B cell (primary cell): ENCODE measurements at places on chromosomes 5 and 9.

- H3K4me1 ChIP-seq: no peaks in the 10 kb centered on the region
- no peak for DNase-seq
- no peak overlapping the region for H3K4me3 ChIP-seq
- no peaks in the 10 kb centered on the region for H3K27me3 ChIP-seq
- H3K27ac ChIP-seq: no peak overlapping the region
These were observed 78.8 kb downstream of the PCSK1 start for GRCh38 chr5:96354237-96354636.

DNA sequence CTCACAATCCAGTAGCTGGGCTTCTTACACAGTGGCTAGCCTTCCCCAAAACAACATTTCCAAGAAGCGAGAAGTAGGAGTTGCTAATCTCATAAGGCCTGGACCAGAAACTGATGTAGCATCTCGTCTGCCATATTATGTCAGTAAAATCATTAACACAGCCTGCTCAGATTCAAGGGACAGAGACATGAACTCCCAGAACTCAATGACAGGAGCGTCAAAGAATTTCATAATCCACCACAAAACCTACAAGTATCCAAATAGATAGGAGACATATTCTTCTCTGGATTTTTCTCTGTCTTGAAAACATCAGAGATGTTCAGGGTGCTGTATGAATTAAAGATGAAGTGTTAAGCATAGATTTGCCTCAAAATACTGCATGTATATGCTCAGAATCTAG lies 457.6 kb upstream of the ACTBL2 start:
- H3K4me1 ChIP-seq: no peaks in the 10 kb centered on the region
- H3K27ac ChIP-seq: no peak overlapping the region
- H3K4me3 ChIP-seq: no peak overlapping the region
- no peaks in the 10 kb centered on the region for H3K36me3 ChIP-seq
- no peaks in the 10 kb centered on the region for H3K27me3 ChIP-seq
- no peak for DNase-seq

DNA sequence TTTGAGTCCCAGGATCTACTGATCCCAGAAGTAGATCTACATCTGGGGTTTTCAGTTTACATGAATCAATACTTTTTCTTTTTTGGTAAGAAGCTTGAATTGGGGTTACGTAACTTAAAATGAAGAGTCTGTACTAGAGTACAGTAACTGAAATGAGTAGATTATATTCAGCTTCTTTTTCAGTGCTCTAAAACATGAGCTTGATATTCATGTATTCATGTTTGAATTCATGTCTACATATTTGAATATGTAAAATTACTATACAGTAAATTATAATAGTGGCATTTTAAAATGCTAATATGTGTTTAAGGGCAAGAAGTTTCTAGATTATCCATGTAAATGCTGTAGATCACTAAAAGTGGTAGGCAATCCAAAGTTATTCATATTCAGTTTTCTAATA lies 14.8 kb downstream of the POU5F2 start:
- no peak overlapping the region for H3K4me3 ChIP-seq
- no peak overlapping the region for H3K27ac ChIP-seq
- DNase-seq: no peak
- H3K36me3 ChIP-seq: no peaks in the 10 kb centered on the region
- H3K27me3 ChIP-seq: no peaks in the 10 kb centered on the region

DNA sequence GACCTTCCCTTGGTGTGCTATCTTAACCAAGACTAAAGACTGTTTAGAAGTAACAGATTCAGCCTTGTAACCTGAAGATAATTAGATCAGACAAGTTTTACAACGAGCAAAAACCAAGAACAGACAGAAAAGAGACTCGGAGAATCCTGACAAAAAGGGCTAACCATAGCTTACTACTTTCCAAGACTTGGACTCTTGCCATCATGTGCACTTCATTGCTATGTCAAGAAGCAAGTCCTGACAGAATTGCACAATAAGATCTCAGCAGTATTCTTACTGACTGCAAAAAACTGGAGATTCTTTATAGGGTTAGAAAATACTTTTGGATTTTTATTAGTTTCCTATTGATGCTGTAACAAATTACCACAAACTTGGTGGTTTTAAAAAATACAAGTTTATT lies 1539.0 kb upstream of the NUDT12 start:
- H3K27me3 ChIP-seq: no peaks in the 10 kb centered on the region
- no peaks in the 10 kb centered on the region for H3K4me1 ChIP-seq
- no peaks in the 10 kb centered on the region for H3K36me3 ChIP-seq
- H3K4me3 ChIP-seq: no peak overlapping the region

GRCh38 chr5:122408592-122409224 lies 96.7 kb downstream of the SNCAIP start:
- no peak overlapping the region for H3K4me3 ChIP-seq
- H3K27ac ChIP-seq: no peak overlapping the region
- H3K4me1 ChIP-seq: no peaks in the 10 kb centered on the region
- DNase-seq: no peak
- no peaks in the 10 kb centered on the region for H3K36me3 ChIP-seq
- no peaks in the 10 kb centered on the region for H3K27me3 ChIP-seq

DNA sequence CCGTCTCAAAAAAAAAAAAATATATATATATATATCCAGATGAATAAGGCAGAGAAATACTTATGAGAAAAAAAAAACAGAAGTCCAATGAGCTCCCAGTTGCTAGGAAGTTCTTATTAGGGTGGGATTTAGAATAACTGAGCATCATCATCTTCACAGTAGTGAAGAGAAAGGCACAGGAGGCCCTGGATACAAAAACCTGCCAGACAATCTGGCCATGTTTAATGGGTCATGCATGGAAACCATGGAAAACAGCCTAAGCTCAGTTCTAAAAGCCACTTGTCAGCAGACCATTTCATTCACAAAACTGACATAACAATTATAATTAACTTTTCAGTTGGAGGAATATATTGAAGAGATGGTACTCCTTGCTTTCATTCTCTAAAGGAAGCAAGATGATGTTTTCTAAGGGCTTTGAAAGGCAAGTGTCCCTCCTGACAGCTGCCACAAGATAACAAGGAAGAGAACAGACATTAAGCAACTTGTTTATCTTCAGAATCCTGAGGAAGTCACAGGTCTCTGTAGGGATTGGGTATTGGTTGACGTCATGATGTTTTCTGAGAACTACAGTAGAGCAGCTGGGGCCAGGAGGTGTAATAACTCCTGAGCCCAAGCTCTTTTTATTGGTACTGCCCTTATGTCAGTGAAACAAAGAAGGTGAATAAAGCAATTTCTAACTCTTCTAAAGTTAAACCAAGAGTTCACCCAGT lies 463.1 kb downstream of the DMAC1 start:
- H3K27me3 ChIP-seq: no peaks in the 10 kb centered on the region
- no peak overlapping the region for H3K4me3 ChIP-seq
- H3K36me3 ChIP-seq: no peaks in the 10 kb centered on the region
- DNase-seq: no peak
- no peak overlapping the region for H3K27ac ChIP-seq

DNA sequence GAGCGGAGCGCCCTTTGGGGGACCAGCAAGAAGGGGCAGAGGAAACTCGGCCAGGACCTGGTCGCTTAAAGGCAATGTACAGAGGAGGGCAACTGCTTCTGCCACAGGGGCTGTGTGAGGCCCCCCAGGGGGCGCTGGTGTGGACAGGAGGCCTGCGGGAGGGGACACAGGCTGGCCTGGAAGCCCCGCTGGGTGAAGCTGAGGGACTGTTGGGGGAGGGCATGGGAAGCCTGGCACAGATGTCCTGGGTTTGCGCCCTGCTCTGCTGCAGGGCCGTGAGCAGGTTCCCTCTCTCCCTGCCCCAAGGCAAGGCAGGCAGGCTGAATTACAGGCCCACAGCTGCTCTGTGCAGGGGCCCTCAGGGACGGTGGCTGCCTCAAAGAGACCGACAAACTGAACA lies 5.4 kb downstream of the MED22 start:
- H3K27me3 ChIP-seq: no peaks in the 10 kb centered on the region
- no peak for DNase-seq
- no peaks in the 10 kb centered on the region for H3K36me3 ChIP-seq
- peaks cover 38% of the 10 kb centered on the region for H3K4me1 ChIP-seq

DNA sequence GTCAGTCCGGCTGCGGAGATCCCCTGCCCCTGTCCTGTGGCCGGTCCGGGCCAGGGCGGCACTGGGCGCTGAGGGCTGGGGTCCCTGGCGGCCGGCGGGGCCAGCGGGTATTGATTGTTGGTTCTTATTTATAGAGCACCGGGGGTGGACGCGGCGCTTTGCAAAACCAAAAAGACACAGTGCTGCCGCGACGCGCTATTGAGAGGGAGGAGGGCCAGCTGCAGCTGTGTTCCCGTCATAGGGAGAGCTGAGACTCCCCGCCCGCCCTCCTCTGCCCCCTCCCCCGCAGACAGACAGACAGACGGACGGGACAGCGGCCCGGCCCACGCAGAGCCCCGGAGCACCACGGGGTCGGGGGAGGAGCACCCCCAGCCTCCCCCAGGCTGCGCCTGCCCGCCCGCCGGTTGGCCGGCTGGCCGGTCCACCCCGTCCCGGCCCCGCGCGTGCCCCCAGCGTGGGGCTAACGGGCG lies 2.5 kb downstream of the LRRC26 start:
- no peak overlapping the region for H3K4me3 ChIP-seq
- no peak overlapping the region for H3K27ac ChIP-seq
- H3K27me3 ChIP-seq: no peaks in the 10 kb centered on the region
- peaks cover 12% of the 10 kb centered on the region for H3K4me1 ChIP-seq
- no peaks in the 10 kb centered on the region for H3K36me3 ChIP-seq

DNA sequence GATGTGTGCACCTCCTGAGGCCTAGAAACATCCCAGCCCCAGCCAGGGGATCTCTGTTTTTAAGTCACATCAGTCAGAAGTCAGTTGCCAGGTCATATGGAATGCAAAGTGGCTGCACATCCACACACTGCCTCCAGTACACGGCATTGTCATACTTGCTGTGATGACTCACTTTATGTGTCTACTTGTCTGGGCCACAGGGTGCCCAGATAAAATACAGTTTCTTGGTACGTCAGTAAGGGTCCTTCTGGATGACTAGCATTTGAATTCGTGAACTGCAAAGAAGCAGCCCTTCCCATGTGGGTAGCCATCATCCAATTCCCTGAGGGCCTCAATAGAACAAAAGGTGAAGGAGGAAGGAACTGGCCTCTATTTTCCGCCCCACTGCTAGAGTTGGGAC lies 27.7 kb downstream of the AUH start:
- no peaks in the 10 kb centered on the region for H3K4me1 ChIP-seq
- peaks cover 8% of the 10 kb centered on the region for H3K36me3 ChIP-seq
- H3K27me3 ChIP-seq: no peaks in the 10 kb centered on the region
- H3K4me3 ChIP-seq: no peak overlapping the region
- H3K27ac ChIP-seq: no peak overlapping the region

- H3K36me3 ChIP-seq: no peaks in the 10 kb centered on the region
- H3K27ac ChIP-seq: no peak overlapping the region
- no peak overlapping the region for H3K4me3 ChIP-seq
- no peaks in the 10 kb centered on the region for H3K27me3 ChIP-seq
These were observed 4.3 kb downstream of the AQP3 start for GRCh38 chr9:33443047-33443446.

- H3K4me3 ChIP-seq: no peak overlapping the region
- peaks cover 52% of the 10 kb centered on the region for H3K4me1 ChIP-seq
- H3K27ac ChIP-seq: peak overlapping the region; percentile 88
These were observed 114.2 kb upstream of the CACNA1B start for GRCh38 chr9:137763271-137763955.
